Panc1 (cell line): ENCODE measurements at places on chromosomes 1 and 21.

DNA sequence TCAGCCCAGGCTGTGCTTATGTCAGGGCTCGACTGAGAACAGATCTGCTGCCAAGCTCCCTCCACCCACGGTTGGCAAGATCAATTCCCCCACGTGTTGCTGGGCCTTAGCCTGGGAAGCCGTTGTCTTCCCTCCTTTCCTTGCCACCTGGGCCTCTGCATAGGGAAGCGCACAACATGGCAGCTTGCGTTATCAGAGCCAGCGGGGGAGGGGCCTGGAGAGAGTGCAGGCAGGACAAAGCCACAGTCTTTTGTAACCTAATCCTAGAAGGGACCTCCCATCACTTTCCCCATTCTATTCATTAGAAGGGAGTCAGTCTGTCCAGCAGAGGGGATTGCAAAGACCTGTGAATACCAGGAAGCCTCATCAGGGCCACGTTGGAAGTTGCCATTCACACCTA is 17.0 kb upstream of the IGSF21 start:
- no peak overlapping the region for H3K4me3 ChIP-seq
- DNase-seq, result no peak
- H3K27me3 ChIP-seq, result no peaks in the 10 kb centered on the region; the same call in 1 of the 2 replicates
- no peaks in the 10 kb centered on the region for H3K4me1 ChIP-seq
- H3K27ac ChIP-seq, result no peak overlapping the region

- no peaks in the 10 kb centered on the region for H3K36me3 ChIP-seq
- peak overlapping the region; percentile 88; the same call in 1 of the 2 replicates for H3K27ac ChIP-seq
- H3K4me1 ChIP-seq, result peaks cover 29% of the 10 kb centered on the region
- DNase-seq, result no peak
- no peaks in the 10 kb centered on the region for H3K27me3 ChIP-seq
Measured at GRCh38 chr1:41243079-41243385, 926 bp upstream of the SCMH1 start.

DNA sequence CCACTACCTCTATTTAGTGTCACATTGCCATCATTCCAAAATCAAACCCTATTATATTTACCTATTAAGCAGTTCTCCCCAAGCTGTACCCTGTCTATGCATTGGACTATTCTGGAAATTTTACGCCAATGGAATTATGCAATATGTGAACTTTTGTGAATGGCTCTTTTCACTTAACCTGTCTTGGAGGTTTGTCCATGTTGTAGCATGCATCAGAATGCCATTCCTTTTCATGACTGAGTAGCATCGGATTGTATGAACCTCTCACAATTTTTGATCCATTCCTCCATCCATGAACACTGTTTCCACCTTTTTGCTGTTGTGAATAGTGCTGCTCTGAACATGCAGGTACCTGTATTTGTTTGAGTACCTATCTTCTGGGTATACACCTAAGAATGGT is 33.7 kb downstream of the FAM163A start:
- no peak overlapping the region for H3K27ac ChIP-seq
- H3K27me3 ChIP-seq, result no peaks in the 10 kb centered on the region
- H3K36me3 ChIP-seq, result no peaks in the 10 kb centered on the region

- DNase-seq, result no peak
- no peak overlapping the region for H3K4me3 ChIP-seq
- no peaks in the 10 kb centered on the region for H3K4me1 ChIP-seq
- no peaks in the 10 kb centered on the region for H3K36me3 ChIP-seq
Measured at GRCh38 chr1:195202241-195202640, 1406.0 kb downstream of the KCNT2 start.

DNA sequence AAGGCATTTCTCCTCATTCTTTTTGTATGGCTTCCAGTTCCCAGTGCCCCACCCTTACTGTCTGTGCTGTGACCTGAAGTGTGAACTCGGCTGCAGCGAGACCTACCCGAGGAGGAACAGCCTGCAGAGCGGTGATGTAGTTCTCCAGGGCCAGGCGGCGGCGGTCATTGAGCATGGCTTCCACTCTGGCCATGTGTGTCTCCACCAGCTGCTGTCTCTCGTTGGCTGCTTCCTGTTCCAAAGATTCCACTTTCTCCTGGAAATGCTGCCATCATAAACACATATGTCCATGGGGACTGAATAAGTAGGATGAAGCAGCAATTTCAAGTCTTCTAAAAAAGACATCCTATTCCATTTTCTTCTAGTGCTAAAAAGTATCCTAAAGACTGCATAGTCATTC is 195.6 kb downstream of the APP start:
- peaks cover 34% of the 10 kb centered on the region; the same call in 1 of the 2 replicates for H3K36me3 ChIP-seq
- H3K4me3 ChIP-seq, result no peak overlapping the region
- no peaks in the 10 kb centered on the region for H3K27me3 ChIP-seq
- H3K27ac ChIP-seq, result no peak overlapping the region
- no peaks in the 10 kb centered on the region; the same call in 1 of the 2 replicates for H3K4me1 ChIP-seq

DNA sequence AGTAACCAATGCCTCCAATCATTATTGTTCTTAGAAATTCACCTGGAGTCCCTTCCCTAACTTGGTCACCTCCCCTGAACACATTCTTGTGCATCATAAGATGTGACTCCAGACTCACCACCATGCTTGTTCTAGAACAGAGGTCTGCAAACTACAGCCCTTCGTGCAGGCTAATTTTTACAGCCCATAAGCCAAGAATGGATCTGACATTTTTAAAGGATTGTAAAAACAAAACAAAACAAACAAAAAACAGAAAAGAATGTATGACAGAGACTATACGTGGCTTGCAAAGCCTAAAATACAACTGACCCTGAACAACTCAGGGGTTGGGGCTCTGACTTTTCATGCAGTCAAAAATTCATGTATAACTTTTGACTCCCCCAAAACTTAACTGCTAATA is 6.2 kb upstream of the HIVEP3 start:
- DNase-seq, result no peak
- H3K27ac ChIP-seq, result no peak overlapping the region
- H3K4me3 ChIP-seq, result no peak overlapping the region
- no peaks in the 10 kb centered on the region for H3K36me3 ChIP-seq

DNA sequence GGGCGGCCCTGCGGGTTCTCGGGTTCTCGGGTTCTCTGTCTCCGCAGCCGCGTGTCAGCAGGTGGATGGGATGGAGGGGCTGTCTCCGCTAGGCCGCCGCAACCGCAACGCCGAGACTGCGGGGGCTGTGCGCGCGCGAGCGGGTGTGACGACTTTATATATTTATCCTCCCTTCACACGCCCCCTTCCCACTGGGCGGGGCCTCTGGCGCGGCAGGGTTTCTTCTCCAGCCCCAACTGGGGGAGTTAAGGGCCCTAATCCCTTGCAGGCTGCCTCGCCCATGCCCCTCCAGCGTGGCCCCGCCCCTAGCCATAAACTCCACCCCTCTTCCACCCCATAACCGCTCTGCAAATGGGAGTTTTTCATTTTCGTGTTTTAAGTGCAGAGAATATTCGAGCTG is 3.4 kb downstream of the IGSF21 start:
- H3K27me3 ChIP-seq, result peaks cover 26% of the 10 kb centered on the region
- no peaks in the 10 kb centered on the region for H3K36me3 ChIP-seq
- no peak overlapping the region for H3K4me3 ChIP-seq

- H3K36me3 ChIP-seq, result no peaks in the 10 kb centered on the region
- H3K27me3 ChIP-seq, result no peaks in the 10 kb centered on the region
- H3K4me3 ChIP-seq, result no peak overlapping the region
- no peak overlapping the region for H3K27ac ChIP-seq
- DNase-seq, result no peak
Measured at GRCh38 chr1:162903246-162903645, 42.3 kb upstream of the CCDC190 start.
